ENCODE measurements at places on chromosomes 6 and 20. TPM values are rescaled to one million over a fixed set of nuclear protein-coding genes. Genes with fewer than 3 reads are reported as not detected.

Gene ARMC12
- total RNA-seq, result 1.4 TPM

GRCh38 chr6:148269386-148269785 lies 73.3 kb upstream of the SASH1 start:
- no peaks in the 10 kb centered on the region for H3K36me3 ChIP-seq
- no peak overlapping the region for H3K27ac ChIP-seq
- H3K4me1 ChIP-seq, result peaks cover 6% of the 10 kb centered on the region
- DNase-seq, result no peak
- H3K4me3 ChIP-seq, result no peak overlapping the region

DNA sequence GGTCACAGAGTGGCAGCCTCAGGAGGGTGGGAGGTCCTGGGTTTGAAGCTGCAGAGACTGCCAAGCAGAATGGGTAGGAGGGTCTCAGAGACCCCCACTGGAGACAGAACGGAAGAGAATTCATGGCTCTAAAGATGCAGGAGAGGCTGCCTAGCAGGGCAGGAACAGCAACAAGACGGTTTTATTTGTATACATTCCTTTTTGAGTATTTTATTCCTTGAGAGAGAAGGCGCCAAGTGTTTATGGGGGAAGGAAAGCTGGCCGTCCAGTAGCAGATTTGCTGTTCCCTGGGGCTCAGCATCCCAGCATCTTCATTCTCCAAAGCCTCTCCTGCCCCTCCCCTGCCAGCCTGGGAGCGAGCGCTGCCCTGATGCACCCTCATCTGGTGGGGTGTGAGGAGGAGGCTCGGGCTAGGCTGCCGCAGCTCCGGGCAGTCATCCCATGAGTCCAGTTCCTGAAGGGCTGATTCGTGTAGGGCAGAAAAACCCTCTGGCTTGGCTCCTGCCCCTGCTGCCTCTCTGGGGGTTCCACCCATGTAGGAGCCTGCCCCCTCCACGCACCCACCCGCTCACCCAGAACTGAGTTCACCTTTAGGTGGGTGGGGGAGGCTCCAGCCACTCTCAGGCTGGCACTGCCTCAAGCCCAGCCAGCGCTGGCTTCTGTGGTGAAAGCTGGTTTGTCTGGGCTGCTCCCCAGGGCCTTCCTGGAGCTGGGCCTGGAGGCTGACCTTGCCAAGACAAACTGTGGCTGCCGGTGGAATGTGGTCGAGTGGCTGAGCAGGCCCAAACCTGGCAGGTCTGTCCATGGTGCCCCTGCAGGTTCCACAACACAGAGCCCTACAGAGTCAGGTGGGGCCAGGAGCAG lies 32.4 kb downstream of the CPXM1 start:
- H3K27ac ChIP-seq, result no peak overlapping the region
- peaks cover 3% of the 10 kb centered on the region for H3K27me3 ChIP-seq
- H3K4me1 ChIP-seq, result no peaks in the 10 kb centered on the region
- no peak overlapping the region for H3K4me3 ChIP-seq

- H3K4me1 ChIP-seq, result peaks cover 13% of the 10 kb centered on the region
- H3K4me3 ChIP-seq, result no peak overlapping the region
- H3K27me3 ChIP-seq, result no peaks in the 10 kb centered on the region
- DNase-seq, result no peak
Measured at GRCh38 chr6:138973466-138974153, 14.4 kb downstream of the REPS1 start.

Gene TRERF1
- total RNA-seq, result 5.1 TPM

Gene MYCT1
- 0.53 TPM for total RNA-seq

Gene MATN4
- total RNA-seq, result not detected

DNA sequence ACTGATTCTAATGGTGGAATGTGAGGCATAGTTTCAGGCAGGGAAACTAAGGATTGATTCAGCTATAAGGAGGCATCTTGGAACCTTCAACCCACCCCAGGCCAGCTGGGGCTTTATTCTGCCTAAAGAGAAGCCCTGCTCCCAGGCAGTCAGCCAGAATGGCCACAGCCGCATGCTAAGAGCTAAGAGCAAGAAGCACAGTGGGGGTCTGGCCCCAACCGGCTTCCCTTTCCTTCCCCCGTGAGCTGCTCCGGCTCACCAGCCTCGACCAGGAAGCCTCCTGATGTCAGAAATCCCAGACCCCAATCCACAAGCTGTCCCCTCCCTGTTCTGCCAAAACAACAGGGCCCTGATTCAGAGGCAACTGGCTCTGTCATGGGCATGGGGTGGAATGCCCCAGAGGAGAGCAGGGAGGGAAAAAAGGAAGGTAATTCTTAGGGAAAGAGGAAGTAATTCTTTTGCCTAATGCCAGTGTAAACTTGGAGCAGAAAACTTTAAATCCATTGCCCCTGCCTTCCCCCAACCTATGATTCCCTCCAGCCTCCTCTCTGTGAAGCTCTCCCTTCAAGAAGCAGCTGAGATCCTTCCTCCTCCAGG lies 6.9 kb downstream of the GRM4 start:
- H3K27me3 ChIP-seq, result peaks cover 70% of the 10 kb centered on the region
- H3K4me3 ChIP-seq, result no peak overlapping the region
- H3K27ac ChIP-seq, result no peak overlapping the region
- no peaks in the 10 kb centered on the region for H3K36me3 ChIP-seq
- DNase-seq, result no peak
- peaks cover 4% of the 10 kb centered on the region for H3K4me1 ChIP-seq

GRCh38 chr6:20541382-20541781 lies 7.1 kb downstream of the CDKAL1 start:
- no peaks in the 10 kb centered on the region for H3K36me3 ChIP-seq
- DNase-seq, result no peak
- H3K27ac ChIP-seq, result no peak overlapping the region
- H3K4me1 ChIP-seq, result no peaks in the 10 kb centered on the region

- H3K4me1 ChIP-seq, result no peaks in the 10 kb centered on the region
- no peak overlapping the region for H3K4me3 ChIP-seq
- no peaks in the 10 kb centered on the region for H3K27me3 ChIP-seq
- H3K27ac ChIP-seq, result no peak overlapping the region
- H3K36me3 ChIP-seq, result peaks cover 6% of the 10 kb centered on the region
Measured at GRCh38 chr6:136274062-136274461, 15.6 kb downstream of the BCLAF1 start.

Gene CENPB
- 40.9 TPM for total RNA-seq

GRCh38 chr6:83838727-83839126 lies 14.4 kb upstream of the RIPPLY2 start:
- no peak overlapping the region for H3K4me3 ChIP-seq
- H3K4me1 ChIP-seq, result no peaks in the 10 kb centered on the region
- no peak overlapping the region for H3K27ac ChIP-seq
- H3K36me3 ChIP-seq, result no peaks in the 10 kb centered on the region
- H3K27me3 ChIP-seq, result no peaks in the 10 kb centered on the region
- DNase-seq, result no peak

DNA sequence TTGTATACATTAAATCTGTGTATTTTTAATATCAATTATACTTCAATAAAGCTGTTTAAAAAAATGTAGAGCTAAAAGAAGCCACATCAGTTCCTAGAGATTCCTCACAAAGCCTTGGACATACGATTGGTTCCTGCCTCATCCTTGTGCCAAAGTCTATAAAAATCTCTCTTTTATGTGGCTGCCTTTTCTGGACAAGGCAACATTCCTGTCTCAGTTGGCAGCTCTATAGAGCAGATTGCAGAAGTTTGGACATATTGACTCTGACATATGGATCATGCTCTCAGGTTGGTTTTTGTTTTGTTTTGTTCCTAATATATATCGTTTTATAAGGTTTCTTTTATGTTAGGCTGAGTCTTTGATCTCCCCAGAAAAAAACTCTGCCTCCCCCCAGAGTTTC lies 148.9 kb downstream of the MAFB start:
- H3K4me3 ChIP-seq, result no peak overlapping the region
- no peaks in the 10 kb centered on the region for H3K4me1 ChIP-seq
- peaks cover 7% of the 10 kb centered on the region for H3K27me3 ChIP-seq
- H3K27ac ChIP-seq, result no peak overlapping the region

Measured in hepatocyte (in vitro differentiated cells).